ENCODE measurements at places on chromosomes 2 and 18.

- DNase-seq = no peak
Observed at GRCh38 chr2:217248312-217248935, 388.6 kb upstream of the TNP1 start.

- DNase-seq = no peak
Observed at GRCh38 chr2:50514901-50515300, 517.0 kb downstream of the NRXN1 start.

DNA sequence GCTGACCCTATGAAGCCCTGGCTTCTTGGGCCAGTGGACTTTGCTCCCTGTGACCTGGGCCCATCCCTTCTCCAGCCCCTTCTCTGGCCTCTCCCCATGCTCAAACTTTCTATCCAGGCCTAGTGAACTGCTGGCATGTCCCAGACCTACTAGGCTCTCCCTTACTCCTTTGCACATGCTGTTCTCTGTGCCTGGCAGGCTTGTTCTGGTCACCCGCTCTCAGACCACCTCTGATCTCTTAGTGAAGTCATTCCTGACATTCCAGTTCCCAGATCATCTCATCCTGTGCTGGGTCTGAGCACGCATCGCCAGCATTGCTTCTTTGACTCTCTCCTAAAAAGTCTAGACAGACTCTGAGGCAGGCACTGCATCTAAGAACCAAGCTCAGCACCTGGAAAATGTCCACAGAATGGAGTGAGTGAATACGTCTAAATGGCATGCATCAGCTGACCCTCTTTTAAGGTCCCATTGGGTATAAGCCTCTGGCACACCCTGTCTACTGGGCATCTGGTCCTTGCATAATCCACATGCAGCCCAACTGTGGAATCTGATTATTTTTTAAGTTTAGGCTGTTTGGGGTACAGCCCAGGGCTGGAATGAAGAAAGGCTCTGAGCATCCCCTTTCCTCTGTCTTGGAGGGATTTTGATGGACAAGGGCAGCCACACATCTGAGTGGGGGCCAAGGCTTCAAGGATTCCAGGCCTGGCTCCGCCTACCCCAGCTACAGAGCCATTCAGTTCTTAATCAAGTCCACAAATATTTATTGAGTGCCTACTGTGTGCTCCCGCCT, 130.6 kb upstream of the HAAO start:
- DNase-seq = no peak

DNA sequence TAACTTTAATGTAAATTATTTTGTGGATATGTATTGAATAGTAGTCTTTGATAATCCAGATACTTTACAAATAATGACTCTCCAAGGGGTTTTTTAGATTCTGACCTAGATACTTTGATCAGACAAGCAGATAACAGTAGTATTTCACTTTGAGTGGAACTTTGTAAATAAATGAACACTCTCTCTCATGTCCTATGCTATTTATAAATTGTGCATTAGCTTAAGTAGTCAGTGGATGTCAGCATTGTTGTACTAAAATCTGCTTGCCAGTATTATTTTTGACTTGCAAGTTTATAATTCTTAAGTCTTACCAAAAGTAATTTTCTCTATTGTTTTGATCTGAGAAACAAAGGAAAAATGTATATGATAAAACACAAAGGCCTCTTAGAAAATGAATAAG, 1113.1 kb upstream of the NRXN1 start:
- DNase-seq = no peak

DNA sequence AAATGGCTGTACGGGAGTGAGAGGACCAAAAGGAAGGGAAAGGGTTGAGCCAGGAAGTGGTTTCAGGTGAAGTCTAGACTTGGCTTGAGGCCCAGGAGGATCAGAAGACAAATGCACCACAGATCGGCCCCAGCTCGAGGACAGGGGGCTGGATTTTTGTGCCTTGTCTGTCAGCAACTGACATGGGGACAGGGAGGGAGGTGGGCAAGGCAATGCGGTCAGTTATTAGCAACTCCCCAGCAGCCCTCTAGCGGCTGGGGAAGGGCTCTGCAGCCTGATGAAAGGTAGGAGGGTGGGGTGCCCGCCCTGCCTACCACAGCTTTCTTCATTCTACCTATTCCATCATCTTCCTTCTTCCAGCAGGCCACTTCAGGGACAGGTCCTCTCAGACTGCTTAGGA, 50.0 kb downstream of the CPO start:
- DNase-seq = no peak

GRCh38 chr2:98476192-98476868, 31.7 kb downstream of the INPP4A start:
- no peak for DNase-seq

DNA sequence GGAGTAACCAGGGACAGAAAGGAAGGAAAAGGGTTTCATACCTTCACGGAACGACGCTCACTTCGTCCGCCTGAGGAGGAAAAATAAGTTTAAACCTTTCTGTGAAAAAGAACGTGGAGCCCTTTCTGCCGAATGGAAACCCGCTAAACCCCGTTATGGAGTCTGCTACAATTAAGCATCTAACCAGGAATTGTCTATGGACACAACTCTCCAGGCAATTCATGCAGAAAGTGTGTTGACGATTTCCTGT, 528 bp upstream of the PPP4R3B start:
- DNase-seq = no peak

DNA sequence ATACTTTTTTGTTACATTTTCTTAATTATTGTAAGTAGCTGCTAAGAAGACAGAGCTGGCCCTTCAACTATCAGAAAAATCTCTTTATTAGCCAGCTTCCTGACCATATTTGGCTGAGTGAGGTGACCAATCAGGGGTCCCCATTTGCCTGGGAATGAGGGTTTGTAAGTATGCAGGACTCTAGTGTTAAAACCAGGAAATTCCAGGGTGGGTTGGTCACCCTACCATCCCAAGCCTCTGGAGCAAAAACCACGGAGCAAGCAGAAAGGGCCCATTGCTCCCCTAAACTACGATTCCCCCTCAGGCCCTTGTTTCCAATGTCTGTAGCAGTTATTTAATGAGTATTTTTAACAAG, 165.6 kb upstream of the NCKAP5 start:
- no peak for DNase-seq

- no peak for DNase-seq
Observed at GRCh38 chr2:24978661-24979060, 6.9 kb upstream of the DNAJC27 start.

GRCh38 chr2:66275984-66276383, 158.9 kb upstream of the MEIS1 start:
- no peak for DNase-seq

- DNase-seq = no peak
Observed at GRCh38 chr2:128533101-128533500, 214.4 kb upstream of the HS6ST1 start.

- DNase-seq = no peak
Observed at GRCh38 chr2:99662761-99663341, 173.0 kb upstream of the REV1 start.

GRCh38 chr2:141899740-141900139, 231.1 kb downstream of the LRP1B start:
- no peak for DNase-seq

GRCh38 chr2:174603280-174603679, 5.7 kb upstream of the WIPF1 start:
- no peak for DNase-seq

DNA sequence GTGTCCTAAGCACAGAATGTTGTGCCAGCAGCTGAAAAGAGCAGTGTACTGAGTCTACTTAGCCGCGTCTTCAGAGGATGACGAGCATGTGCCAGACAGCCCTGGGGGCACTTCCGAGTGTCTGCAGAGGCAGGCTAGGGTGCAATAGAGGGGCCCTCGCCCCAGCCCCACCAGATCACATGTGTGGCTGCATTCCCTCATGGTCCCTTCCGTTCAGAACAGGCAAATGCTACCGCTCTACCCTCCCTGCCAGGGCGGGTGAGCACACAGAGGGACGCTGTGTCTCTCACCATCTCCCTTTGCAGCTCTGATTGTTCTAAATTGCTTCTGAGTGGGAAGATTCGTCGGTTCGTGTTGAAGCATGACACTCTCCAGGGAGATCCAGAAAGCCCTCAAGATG, 212.2 kb upstream of the RAB12 start:
- DNase-seq = no peak

GRCh38 chr2:68907920-68908253, 36.7 kb upstream of the BMP10 start:
- no peak for DNase-seq

- no peak for DNase-seq
Observed at GRCh38 chr18:45119876-45120275, 439.2 kb downstream of the SETBP1 start.

- no peak for DNase-seq
Observed at GRCh38 chr2:101040761-101041160, 38.7 kb downstream of the RPL31 start.

DNA sequence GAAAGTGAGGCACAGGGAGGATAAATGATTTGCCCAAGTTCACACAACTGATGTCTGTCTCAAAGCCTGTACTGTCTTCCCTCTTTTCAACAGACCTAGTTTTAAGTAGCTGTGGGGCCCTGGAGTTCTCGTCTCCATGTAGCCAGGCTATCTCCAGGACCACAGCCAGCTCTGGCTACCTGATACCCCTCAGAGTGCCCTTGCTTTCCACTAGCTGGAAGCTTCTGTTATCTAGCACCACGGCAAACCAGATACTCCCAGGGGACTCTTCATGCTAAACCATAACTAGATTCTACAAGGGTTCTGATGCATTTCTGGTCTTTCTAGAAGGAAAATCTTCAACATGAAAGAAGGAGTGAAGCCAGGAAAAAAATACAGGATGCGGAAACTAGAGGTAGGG, 137.3 kb downstream of the GALNT14 start:
- DNase-seq = no peak

- DNase-seq = no peak
Observed at GRCh38 chr2:189818249-189819038, 34.2 kb downstream of the PMS1 start.

- DNase-seq = no peak
Observed at GRCh38 chr18:37980556-37980955, 415.0 kb upstream of the CELF4 start.

- DNase-seq = no peak
Observed at GRCh38 chr2:236986524-236987330, 99.0 kb upstream of the COPS8 start.

DNA sequence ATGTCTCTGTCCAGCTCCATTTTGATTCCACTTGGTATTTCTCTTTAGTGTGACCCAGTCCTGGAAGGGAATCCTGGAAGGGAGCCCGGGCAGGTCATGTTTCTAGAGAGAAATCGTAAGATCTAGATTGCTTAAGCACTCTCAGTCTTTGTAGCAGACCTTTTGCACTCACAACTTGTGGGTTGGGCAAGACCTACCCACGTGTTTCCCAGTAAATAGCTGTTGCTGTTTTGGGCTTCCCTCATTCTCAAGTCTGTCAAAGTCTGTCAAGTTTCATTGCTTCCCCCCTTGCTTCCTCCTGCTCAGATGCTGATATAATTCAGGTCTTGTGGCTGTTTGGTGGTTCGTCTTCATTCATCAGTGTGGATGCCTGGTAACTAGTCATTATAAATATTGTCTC, 17.4 kb upstream of the NEMP2 start:
- no peak for DNase-seq

GRCh38 chr2:177397481-177398289, 5.1 kb downstream of the AGPS start:
- DNase-seq = no peak

- DNase-seq = no peak
Observed at GRCh38 chr2:210528716-210529115, 27.7 kb upstream of the CPS1 start.

DNA sequence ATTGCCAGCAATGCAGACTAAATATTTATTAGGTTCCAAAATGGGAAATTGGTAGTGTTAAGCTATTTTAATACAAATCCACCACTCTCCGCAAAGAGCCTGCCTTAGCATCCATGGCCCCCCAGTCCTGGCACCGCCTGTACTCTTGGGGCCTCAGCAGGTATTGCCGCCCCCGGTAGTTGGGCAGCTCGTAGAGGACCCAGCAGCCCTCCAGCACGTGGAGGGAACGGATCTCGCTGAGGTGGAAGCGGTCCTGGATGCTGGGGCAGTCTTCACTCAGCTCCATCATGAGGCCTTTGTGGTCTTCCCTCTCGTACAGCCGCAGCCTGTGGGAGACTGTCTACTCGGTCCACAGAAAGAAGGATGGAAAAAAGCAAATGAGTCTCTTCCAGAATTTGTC, 1.5 kb downstream of the CRYGC start:
- no peak for DNase-seq

GRCh38 chr2:189328848-189329245, 112.4 kb upstream of the WDR75 start:
- no peak for DNase-seq

DNA sequence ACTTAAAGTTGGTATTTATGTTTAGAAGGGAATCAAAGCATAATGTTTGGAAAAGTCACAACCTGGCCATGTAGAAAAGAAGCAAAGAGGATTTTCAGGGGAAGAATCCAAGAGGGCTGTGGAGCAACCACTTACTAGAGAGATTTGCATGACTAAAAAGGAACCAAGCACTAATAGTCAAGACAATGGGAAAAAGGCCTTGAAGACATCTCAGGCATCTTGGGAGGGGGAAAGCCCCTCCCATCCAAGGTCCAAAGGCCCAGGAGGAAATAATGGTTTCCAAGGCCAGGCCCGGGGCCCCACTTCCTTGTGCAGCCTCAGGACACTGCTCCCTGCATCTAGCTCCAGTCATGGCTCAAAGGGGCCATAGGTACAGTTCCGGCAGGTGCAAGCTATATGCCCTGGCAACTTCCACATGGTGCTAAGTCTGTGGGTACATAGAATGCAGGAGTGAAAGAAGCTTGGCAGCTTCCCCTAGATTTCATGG, 128.1 kb downstream of the EIPR1 start:
- no peak for DNase-seq

DNA sequence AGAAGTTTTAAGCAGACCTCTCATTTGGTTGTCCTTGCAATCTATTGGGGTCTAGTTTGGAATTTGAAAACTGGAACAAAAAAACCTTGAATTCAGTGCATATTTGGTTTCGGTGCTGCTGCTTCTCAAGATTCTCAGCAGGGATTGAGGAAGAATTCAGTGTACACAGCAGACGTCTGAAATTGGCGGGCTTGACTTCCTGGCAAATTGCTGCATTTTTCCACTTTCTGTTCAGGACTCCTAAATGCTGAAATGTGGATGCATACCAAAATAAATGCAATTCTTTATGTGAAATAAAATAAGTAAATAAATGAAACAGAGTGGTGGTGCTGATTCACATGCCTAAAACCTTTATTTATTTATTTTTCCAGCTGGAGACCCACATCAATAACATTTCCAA, 332.4 kb upstream of the KYNU start:
- DNase-seq = no peak

GRCh38 chr2:118089139-118089800, 999 bp downstream of the INSIG2 start:
- DNase-seq = no peak
